HT1080 (cell line): ENCODE measurements at places on chromosomes 13 and 19. TPM values are rescaled to one million over a fixed set of nuclear protein-coding genes. Genes with fewer than 3 reads are reported as not detected.

The MUC16 gene
- not detected in 2 replicates for total RNA-seq

The ACP7 gene
- 4.0 and 6.4 TPM in 2 replicates for total RNA-seq

The GFY gene
- not detected in 2 replicates for total RNA-seq

The ZNF534 gene
- 0.33 and 0.51 TPM in 2 replicates for total RNA-seq

The KLK4 gene
- total RNA-seq, result not detected in 2 replicates

The SERPINE3 gene
- total RNA-seq, result 0.03 TPM in 1 of 2 replicates, not detected in the other
